Stimulated activated CD4-positive, alpha-beta T cell treated with anti-CD3 and anti-CD28 coated beads, Interleukin-2, amount 100 ng/mL, for 24 hours (primary cell): ENCODE measurements at places on chromosomes 1 and 21.

DNA sequence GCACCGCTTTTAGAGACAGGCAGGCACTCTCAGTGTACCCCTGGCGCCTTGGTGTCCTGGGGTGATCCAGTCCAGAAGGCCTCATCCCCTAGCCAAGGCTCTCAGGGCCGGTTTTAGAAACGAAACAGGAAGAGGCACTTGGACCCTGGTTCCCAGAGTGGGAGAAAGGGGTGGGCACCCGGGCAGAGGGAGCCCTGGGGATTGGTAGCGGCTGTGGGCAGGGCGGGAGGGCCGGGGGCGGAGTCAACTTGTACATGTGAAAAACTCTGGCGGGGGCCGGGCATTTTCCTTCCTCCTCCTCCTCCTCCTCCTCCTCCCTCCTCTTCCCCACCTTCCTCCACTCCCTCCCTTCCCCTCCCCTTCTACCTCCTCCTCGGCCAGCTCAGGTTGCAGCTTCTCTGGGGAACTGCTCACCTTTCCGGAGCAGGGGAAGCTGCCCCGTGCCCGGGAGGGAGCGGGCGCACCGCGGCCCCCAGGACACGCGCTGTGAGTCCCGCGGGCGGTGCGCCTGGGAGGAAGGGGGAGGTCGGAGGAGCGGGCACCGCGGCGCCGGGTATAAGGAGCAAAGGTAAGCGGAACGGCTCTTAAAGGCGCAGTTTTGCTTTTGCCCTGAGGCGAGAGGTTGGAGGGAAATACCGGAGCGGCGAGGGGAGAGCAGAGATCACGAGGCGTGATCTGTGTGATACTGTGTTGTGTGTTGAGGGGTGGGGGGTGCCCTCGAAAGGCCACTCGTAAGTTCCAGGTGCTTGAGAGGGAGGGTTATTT lies at the start of gene CDK18:
CDK18 (plus strand) TSS at position 359 of the 765 bp plus-strand sequence. CDS start 18,499 bp downstream, outside the sequence.
- DNase-seq = peak; percentile 42

- no peak for DNase-seq
These were observed 128.3 kb downstream of the NOS1AP start for GRCh38 chr1:162197615-162198421.

- DNase-seq = no peak
These were observed 425.3 kb downstream of the DUSP10 start for GRCh38 chr1:221316491-221317056.

GRCh38 chr1:23018661-23019093 lies 591 bp upstream of the KDM1A start:
- no peak for DNase-seq

DNA sequence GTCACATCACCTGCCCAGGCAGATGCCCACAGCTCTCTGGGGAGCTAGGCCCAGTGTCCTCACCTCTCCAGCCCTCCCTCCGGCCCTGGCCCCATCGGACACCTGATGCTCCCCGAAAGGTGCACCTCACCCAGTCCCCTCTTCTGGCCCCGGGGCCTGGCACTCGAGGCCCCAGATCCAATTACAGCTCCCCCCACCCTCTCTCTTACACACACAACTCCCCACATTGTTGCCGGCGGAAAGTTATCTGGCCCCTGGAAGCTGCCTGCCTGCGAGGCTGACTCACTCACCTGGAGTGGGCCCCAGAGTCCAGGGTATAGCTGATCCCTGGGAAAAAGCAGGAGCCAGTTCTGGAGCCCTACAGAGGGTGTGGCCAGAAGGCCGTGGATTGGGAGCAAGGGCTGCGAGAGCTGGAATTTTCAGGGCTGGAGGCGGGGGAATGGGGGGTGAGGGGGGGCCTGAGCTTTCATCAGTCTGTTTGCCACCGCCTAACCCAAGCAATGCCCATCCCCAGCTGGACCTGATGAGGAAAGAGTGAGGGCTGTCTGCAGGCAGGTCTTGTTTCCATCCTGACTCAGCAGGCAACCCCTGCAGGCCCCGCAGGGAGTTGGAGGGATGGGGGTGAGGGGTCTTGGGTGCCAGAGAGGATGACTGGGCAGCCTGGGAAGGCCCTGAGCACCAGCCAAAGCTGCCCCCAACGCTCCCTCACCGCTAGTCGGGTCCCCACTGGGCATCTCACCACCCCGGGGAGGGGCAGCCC lies 948 bp downstream of the FBXO2 start:
- DNase-seq = no peak

DNA sequence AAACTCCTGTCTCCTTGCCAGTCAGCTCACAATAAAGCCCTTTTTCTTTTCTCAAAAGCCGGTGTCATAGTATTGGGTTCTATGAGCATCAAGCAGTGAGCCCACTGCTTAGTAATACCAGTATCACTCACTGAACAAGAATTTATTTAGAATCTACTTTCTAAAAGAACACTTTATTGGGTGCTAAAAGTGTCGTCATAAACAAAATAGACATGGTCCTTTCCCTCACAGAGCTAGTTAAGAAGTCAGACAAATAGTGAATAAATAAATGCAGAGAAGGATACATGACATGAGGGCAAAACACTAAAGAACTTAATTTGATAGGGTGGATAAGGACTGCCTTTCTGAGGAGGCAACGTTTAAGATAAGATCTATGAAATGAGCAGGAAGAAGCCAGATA lies 32.2 kb downstream of the EVI5 start:
- DNase-seq = no peak

DNA sequence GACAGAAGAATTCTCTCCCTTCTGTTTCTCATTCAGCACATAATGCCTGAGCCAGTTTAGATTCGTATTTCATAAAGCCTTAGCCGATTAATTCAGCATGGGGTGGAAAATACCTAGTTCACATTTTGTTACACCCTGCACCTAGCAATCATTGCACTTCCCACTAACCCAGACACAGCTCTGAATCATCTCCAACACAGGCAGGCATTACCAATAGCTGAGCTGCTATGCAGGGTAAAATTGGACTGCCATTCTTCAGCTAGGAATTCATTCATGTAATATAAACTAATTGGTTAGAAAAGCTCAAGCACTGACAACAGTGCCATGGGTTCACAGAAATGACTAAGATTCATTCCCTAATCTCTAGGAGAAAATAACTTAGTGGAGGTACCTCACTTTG lies 26.9 kb upstream of the NKAIN1 start:
- DNase-seq = no peak

- DNase-seq = no peak
These were observed 28.8 kb upstream of the SELE start for GRCh38 chr1:169762699-169763098.

DNA sequence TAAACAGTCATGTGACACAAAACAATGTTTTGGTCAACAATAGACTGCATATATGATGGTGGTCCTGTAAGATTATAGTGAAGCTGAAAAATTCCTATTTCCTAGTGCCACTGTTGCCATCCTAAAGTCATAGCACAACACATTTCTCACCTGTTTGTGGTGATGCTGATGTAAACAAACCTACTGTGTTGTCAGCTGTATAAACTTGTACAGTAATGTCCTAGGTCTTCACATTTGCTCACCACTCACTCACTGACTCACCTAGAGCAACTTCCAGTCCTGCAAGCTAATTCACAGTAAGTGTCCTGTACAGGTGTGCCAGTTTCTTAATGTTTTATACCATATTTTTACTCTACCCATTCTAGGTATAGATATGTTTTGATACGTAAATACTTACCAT lies 326.1 kb upstream of the USP24 start:
- DNase-seq = no peak

DNA sequence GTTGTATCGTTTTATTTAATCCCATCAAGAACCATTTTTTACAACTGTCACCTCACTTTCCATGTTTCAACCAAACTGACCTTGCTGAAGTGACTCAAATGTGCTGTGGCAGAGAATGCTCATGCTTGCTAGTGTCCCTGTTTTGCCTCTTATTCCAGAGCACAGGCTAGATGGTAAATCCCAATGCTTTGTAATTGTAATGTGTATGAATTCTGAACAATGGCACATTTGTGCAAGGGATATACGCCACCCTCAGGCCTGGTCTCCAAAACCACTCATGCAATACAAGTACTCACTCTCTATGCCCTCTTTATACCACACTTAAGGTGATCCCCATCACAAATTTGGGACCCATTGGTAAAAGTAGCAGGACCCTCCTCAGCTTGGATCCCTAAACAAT lies 313.6 kb downstream of the HHIPL2 start:
- DNase-seq = no peak

- DNase-seq = no peak
These were observed 140.6 kb upstream of the SAMSN1 start for GRCh38 chr21:14686466-14687267.

DNA sequence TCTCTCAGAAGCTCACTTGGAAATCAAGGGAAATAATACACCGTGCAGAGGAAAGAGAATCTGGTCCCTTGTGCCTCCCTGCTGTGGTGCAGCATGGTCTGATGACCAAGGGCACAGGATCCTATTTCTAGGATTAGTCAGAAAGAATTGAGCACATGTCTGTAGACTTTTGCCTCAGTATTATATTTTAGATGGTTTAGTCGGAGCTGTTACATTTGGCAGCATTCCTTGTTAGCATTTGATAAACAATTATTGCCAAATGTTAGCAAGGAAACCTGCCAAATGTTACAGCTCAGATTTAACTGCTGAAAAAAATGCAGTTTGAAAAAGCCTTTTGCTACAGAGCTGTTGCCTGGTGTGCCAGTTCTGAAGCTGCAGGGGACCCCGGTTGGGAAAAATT lies 183.5 kb upstream of the DPYD start:
- no peak for DNase-seq

DNA sequence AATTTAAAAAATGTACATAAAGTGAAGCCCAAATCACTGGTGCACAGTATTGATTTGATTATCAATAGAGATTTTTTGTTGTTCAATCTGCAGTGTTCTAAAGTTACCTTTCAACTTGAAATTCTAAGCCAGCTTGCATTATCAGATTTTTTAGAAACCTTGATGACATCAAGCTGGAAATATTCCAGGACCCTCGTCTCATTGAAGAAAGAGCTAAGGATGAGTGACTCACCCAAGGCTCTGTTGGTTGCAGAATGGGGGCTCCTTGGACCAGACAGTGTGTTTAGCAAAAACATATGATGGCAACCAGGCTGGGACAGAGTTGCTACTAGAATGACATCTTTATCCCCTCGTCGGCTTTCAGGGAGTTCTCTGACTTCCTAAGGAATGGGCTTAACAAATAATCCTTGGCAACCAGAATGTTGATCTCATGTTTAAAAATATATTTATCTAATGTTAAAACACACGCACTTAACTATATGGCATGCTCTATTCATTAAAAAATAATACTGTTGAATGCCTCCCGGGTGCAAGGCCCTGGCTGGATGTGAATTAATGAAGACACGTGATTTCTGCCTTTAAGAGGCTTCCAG lies 79.7 kb downstream of the RUNX3 start:
- DNase-seq = no peak

GRCh38 chr1:169108863-169109560 lies 2.5 kb downstream of the ATP1B1 start:
- DNase-seq = no peak

DNA sequence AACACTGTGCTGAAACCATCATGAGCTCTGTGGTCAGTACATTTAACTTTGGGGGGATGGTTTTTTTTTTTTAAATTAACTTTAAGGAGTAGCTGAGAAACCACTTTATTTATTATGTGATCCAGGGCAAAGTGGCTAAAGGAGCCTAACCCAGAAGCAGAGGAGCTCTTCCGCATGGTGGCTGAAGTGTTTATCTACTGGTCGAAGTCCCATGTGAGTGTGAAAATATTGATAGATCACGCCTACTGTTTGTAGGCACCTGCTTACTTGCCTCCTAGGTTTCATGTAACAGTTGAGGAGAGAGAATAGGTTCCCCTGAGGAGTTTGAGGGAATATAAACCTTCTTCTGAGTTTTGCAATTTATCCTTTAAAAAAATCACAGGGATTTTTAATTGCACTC lies 181.4 kb downstream of the ZP4 start:
- DNase-seq = no peak

GRCh38 chr1:55289614-55290013 lies 74.5 kb upstream of the USP24 start:
- no peak for DNase-seq

GRCh38 chr1:230165536-230165935 lies 98.5 kb downstream of the GALNT2 start:
- DNase-seq = no peak

DNA sequence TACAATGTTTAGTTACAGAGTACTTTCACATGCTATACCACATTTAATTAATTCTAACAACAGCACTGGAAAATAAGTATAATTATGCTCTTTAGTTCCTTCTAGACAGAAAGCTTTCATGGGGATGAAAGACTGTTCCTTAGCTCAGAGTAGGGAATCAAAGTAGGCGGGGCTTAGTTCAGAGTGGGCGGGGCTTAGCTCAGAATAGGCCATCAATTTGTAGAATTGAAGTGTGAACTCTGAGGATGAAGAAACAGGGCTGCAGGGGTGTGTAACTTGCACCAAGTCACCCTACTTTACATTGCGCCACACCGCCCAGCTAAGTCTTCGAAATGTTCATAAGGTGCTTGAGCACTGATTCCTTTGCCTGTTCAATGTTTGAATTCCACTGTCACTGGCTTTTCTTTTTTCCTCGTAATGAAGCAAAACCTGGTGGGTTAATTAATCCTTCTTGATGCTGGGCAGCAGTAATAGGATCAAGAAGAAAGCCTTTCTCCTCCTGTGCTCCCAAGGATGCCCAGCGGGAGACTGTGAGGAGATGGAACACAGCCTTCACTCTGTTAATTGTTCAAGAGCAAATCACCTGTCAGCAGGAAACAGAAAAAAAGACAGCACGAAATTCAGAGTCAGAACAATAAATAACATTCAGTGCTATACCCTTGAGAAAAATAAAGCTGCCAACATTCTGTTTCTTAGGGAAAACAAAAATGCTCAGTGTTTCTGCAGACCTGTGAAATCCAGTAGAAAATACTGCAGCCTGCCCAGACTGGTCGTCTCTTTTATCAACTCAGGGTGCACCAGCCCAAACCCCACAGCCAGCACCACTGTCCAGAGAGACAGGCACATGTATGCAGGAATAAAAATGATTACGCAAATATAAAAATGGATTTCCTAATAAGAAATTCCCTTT lies 66.5 kb upstream of the CAMK1G start:
- DNase-seq = no peak

DNA sequence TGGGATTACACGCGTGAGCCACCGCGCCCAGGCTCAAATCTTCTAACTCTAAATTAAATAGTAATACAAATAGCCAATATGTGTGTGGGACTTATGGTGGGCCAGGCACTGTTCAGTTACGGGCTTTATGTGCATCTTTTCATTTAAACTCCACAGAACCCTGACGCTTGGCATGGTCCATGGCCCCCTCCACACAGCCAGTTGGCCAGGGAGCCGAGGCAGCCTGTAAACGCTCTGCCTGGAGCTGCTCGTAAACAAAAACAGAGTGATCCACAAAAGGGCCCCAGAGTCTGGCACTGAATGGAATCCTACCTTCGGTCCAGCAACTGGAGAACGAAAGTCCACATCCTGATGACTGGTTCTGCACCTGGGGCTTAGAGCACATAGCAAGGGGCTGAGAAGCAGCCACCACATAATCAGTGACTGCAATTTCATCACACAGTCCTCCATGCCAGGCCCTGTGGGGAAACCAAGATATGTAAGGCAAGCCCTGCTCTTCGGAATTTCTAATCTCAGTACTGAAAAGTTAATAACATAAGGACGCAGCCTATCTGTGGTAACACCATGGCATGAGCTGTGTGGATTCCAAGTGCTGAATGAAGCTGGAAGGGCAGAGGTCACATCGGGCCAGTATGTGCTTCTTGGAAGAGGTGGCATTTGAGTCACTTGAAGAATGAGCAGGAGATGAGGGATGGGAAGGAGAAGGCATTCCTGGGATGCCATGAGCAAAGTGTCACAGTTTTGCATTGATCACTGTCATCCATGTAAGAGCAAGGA lies 13.5 kb upstream of the ADAMTSL4 start:
- DNase-seq = no peak
